ENCODE measurements at places on chromosomes 13 and 19.

- DNase-seq, result no peak
These were observed 13.8 kb downstream of the CIC start for GRCh38 chr19:42282819-42283187.

DNA sequence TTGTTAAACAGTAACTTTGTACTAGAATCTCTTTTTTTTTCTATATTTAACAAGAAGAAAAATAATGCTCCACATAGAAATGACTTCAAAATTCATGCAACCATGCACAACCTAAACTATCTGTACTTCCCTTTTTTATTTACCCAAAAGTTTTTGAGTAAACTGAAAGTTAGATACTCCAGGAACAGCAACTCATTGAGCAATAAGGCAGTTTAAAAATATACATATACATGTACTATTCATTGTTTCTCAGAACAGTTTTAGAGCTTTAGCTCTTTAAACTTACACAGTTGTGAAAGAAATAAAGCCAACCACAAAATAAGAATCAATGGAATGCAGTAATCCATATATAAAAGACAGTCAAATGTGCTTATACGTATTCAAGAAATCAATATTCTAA, 39.2 kb downstream of the MTMR6 start:
- no peak for DNase-seq

DNA sequence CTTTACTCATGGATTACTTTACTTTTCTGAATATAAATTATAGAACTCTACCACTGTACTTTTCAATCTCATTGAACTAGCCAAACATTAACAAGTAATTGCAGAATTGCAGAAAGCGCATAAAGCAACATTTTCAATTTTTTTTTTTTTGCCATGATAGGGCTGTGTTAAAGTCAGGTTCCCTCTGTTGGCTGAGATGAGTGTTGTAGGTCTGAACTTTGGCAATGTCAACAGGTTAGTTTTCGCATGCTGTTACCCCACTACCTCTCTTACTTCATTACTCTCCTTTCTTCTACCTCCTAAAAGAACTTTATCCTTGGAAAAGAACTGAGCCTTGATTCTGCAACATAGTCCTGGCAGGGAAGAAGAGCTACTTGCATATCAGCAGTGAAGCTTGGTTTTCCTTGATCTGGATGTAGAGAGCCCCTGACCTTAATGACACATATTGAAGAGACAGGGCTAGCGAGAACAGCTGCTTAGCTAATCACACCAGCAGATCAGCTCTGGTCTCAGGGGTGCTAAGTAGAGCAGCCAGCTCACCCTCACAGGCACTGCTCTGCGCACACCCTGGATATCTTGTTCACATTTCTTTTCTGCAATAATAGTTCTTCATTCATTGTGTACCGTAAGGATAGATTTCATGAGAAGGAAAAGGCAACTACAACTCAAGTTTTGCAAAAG, 119.5 kb downstream of the FLT1 start:
- no peak for DNase-seq

GRCh38 chr13:20161275-20161950, 561 bp upstream of the GJA3 start:
- DNase-seq, result no peak

DNA sequence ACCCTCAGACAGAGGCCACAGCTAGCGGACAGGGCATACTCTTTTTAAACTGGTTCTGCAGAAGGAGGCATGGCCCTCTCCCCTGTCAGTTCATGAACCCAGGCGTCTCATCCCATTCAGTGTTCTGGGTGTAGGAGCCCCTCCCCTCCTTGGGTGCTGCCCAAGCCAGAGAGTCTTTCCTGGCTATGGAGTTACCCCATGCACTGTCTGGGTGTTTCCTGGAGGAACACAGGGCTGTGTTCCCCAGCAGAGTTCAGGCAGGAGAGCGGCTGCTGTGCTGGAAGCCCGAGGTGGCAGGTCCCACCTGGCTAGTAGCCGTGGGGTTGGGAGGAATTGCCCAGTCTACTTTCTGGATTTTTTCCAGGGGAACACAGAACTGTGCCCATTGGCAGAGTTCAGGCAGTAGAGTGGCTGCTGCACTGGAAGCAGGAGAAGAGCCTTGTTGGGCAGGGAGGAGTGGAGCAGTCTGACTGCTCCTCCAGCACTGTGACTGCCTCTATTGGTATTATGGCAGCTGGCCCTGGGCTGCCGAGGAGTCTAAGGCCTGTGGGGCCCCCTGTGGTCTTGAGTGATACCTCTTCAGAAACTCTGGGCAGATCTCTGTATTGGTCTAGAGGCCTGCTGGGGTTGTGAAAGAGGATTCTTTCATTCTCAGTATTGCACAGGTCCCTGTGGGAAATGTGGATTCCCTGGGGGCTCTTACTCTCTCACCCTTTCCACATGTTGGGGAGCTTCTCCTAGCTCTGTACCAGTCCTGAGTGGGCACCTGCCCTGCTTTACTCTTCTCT, 168.3 kb downstream of the PCDH20 start:
- no peak for DNase-seq

- no peak for DNase-seq
These were observed 142.2 kb downstream of the FGF9 start for GRCh38 chr13:21813110-21813509.

GRCh38 chr13:109329175-109329574, 457.2 kb downstream of the IRS2 start:
- DNase-seq, result no peak

DNA sequence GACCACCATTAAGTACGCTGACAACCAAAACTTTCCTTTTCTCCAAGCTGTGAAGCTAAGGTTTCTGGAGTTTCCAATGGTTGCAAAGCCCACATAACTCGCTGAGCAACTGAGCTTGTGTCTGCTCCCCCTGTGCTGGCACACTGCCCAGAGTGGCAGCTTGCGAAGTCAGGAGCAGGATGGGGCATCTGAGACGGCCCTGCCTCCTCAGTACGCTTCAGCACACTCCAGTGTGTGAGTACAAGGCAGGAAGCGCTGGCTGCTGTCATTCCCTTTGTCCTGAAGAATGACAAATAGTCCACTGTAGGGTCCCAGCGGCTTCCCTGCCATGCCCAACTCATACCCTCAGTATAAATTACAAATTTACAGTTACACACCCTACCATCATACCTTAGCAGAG, 51.5 kb downstream of the SKA3 start:
- no peak for DNase-seq

DNA sequence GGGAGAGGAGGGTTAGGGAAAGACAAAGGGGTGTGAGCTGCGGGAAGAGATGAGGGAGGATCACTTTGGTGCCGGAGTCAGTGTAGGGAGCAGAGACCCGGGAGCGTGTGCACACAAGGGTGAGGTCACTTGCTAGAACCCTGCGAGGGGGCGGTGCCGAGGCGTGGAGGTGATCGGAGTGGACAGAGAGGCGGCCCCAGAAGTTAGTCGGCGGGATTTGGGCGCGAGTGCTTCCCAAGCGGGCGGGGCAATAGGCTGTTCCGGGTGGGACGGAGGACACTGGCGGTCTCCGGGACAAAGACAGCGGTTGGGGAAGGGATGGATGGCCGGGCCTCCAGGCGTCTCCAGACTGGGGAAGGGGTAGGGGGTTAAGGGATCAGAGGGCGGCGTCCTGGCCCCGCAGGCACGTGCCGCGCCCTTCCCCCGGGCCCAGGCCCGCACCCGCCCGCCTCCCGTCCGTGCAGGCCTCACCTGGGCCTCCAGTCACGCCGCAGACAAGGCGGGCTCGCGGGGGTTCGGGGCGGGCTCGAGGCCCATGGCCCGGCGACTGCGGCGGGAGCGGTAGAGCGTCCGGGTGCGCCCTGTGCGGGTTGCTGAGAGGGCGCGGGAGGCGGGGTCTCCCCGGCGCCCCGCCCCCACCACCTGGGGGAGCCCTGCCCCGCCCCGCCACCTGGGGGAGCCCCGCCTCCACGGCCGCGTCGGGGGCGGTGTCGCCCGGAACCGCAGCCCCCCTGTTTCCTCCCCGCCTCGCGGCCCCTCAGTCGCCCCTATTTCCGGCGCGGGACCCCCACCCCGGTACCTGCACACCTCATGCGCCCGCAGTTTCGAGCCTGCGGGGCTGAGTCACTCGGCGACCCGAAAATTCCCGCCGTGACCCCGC, at the start of gene LPAR2:
TSS of gene LPAR2 (minus strand) at position 600 of the 880 bp plus-strand sequence. CDS start 945 bp downstream, outside the sequence.
- DNase-seq, result no peak

GRCh38 chr13:107835339-107836018, 379.9 kb downstream of the LIG4 start:
- DNase-seq, result no peak

- no peak for DNase-seq
These were observed 8.8 kb downstream of the SPPL2B start for GRCh38 chr19:2337329-2337707.

DNA sequence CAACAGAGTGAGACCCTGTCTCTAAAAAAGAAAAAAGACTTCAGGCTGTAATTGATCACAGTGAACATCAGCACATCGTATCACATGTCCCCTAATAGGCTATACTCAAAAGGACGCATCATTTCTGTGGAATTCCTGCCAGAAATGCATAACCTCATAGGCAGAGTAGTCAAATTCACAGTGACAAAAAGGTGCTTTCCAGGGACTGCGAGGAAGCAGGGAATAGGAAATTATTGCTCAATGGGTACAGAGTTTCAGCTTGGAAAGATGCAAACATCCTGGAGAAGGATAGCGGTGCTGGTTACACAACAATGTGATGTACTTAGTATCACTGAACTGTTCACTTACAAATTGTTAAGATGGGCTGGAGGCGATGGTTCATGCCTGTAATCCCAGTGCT, 41.1 kb upstream of the MRI1 start:
- DNase-seq, result no peak

DNA sequence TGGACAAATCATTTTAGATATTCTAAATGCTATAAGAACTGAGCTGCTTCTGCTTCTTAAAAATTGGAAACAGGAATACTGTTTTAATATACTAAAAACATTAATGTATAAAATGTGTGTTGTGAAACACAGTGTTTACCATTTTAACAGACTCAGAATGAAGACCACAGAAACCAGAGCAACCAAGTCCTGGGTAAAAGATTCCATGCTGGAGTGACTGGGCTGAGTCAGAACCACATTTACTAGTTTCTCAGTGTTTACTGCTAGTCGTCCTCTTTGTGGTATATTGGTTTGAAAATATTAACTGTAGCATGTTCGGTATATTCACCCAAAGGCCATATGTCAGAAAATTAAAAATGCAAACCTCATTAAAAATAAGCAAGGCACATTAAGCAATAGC, 31.9 kb downstream of the ANKRD10 start:
- DNase-seq, result no peak

DNA sequence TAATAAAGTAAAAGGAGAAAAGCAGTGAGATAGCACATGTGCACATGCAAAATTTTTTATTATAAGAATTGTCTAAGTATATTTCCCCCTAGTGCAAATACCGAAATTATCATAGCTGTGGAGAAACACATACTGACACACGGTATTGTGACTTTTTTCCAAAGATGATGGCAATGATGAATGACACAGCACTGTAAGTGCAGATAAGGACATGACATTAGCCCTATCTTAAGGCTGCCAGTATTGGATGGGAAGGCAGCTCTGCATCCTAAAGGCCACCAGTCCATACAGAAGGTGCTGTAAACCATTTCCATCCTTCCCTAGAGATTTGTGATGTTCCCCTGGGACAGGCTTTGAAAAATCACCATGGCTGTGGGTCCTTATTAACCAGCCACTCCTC, 11.5 kb upstream of the MICU2 start:
- DNase-seq, result no peak

DNA sequence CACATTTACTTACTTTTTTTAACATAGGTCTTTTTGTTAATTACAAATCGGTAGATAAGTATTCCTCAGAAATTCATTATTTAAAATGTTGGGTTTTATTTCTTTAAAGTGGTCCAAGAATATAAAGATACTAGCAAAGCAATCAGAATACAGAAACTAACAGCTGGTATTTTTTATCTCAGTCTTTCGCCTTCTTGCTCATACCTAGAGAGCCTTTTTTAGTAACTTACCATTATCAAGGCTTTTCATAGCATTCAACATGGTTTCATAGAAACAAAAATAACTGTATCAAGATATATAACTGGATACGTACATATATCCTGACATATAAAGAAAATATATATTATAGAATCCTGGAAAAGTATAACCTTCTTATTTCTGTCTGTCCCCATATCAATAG, 227.8 kb upstream of the MIR17HG start:
- DNase-seq, result no peak

- DNase-seq, result no peak
These were observed 133.1 kb upstream of the ZNF91 start for GRCh38 chr19:23528376-23528775.

DNA sequence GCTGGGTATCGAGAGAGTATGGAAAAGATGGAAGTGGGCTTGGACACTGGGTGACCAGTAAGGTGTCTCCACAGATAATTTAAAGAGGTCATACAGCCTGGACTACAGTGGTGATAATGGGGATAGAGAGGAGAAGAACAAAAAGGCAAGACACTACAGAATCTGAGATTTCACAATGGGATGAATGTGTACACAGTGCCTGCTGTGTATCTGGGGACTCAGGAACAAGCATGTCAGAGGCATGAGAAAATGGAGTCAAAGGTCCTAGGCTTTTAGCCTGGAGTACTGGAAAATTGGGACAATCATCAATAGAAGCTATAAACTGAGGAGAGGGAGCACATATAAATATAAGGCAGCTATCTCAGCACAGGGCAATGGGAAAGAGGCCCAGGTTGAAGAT, 69.4 kb downstream of the TSC22D1 start:
- DNase-seq, result no peak

- DNase-seq, result no peak
These were observed 53.0 kb downstream of the CHST8 start for GRCh38 chr19:33674626-33675367.

DNA sequence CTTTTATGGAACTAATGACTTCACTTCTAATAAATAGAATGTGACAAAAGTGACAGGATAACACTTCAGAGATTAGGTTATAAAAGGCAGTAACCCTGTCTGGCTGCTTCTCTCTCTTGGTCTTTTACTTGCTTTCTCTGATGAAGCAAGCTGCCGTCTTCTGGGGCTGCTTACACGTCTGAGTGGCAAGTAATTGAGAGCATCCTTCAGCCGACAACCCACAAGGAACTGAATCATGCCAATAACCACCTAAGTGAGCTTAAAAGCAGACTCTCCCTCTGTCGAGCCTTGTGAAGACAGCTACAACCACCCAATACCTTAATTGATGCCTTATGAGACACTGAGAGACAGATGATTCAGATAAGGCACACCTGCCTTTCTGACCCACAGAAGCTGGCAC, 1091.2 kb downstream of the SLITRK1 start:
- DNase-seq, result no peak
